Lower lobe of right lung (tissue), 2 donors: ENCODE measurements at places on chromosomes 12 and 14. TPM values are rescaled to one million over a fixed set of nuclear protein-coding genes. Genes with fewer than 3 reads are reported as not detected.

Gene OAS1
- 112 TPM for total RNA-seq

Gene AQP2
- total RNA-seq, result not detected

Gene ADCY4
- 42.7 TPM for total RNA-seq

Gene AJUBA
- 28.7 TPM for total RNA-seq

Gene POMT2
- 23.5 TPM for total RNA-seq

Gene TAC3
- total RNA-seq, result not detected

Gene GLRX5
- total RNA-seq, result 23.7 TPM

Gene KERA
- total RNA-seq, result not detected

Gene RAD9B
- total RNA-seq, result 1.1 TPM

Gene CLEC4A
- 14.1 TPM for total RNA-seq

Gene PPP4R3A
- total RNA-seq, result 85.4 TPM

Gene TSPAN11
- total RNA-seq, result 9.1 TPM

Gene TSHR
- not detected for total RNA-seq
